Bronchial epithelial cell (primary cell): ENCODE measurements at places on chromosomes 5 and 9.
A peak's percentile ranks its signal among the peaks of the same experiment; 100 is the strongest.

DNA sequence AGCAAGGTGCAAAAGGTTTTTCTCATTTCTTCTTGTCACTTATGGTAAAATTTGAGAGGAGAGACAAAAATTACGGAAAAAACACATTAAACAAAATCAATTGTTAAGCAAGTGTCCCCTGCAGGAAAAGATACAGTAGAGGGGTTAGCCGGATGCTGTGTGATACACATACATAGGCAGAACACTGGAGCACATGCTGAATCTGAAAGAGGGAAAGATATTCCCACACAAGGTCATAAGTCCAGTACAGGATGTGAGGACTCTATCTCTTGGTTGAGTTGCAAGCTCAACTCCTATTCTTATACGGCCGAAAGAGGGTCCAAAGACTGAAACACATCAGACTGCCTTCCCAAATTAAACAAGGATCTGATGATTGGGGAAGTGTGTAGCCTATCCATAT lies 427.5 kb upstream of the NUDT12 start:
- no peak for DNase-seq

GRCh38 chr9:27157736-27158135 lies 48.7 kb downstream of the TEK start:
- DNase-seq, result no peak

GRCh38 chr5:146042628-146043279 lies 62.6 kb downstream of the PLAC8L1 start:
- peak; percentile 95 for DNase-seq

DNA sequence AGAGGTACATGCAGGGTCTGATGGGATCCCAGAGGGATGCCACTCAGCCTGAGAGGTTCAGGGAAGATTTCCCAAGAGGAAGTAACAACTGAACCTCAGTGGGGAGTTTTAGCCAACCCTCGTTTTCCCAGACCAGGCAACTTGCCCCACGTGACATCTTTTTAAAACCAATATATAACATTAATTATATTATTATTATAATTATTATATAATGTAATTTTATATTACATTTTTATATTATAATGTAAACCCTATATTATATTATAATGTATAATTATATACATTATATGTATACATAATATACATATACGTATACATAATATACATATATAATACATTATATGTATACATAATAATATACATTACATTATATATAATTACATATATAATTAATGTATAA lies 62.8 kb upstream of the WWC1 start:
- DNase-seq, result no peak

GRCh38 chr9:125794708-125795107 lies 47.5 kb downstream of the PBX3 start:
- DNase-seq, result no peak

DNA sequence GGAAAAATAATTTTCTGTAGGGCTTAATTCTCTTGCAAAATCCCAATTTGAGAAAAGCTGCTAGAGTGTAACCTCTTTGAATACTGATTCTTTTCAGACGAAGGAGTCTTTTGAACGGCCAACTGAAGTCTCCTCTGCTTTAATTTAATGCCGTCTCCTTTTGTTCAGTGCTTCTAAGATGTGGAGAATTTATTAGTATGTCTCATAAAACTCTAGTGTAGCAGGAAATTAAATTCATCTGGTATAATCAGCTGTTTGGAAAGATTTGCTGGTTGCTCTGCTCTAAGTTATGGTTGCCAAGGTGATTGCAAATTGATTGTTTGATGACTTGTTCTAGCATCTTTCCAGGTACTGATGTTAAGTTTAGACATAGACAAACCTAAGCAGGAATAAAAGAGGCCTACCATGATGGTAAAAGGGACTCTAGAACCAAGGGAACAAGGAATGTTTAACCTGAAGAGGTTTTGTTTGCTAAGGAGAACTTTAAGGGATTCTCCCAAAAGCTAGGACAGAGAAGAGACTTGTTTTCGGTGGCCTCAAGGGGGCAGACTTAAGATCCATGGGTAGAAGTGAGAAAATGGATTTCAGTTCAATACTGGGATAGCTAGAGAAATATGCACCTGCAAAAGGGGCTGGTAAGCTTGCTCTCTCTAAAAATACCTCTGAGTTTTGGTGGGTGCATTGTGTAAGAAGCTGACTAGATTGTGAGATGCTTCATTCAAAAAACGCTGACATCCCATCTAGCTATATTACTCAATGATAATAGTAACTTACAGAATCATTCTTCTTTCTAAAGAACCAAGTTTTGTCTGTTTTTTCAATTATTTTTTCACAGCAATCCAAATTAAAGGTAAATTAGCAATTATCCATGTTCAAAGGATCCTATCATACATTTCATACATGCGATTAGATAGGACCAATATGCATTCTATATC lies 5.7 kb upstream of the ADRB2 start:
- DNase-seq, result peak; percentile 50

DNA sequence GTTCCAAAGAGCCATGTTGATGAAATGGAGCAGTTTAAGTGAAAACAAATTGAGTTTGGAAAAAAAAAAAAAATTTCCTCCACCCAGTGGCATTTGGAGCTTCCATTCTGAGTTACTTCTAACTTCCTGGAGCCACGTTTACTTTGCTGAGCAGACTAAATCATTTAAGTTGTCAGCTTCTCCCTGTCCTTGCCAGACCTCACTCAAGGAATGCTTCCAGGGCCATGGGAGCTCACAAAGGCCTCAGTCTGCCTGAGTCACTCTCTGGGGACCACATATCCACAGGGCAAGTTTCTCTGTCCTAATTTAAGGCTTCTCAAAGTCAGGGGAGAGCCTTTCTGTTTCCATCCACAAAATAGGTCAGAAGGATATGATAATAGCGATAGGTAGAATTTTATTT lies 210.3 kb upstream of the TNC start:
- DNase-seq, result no peak

DNA sequence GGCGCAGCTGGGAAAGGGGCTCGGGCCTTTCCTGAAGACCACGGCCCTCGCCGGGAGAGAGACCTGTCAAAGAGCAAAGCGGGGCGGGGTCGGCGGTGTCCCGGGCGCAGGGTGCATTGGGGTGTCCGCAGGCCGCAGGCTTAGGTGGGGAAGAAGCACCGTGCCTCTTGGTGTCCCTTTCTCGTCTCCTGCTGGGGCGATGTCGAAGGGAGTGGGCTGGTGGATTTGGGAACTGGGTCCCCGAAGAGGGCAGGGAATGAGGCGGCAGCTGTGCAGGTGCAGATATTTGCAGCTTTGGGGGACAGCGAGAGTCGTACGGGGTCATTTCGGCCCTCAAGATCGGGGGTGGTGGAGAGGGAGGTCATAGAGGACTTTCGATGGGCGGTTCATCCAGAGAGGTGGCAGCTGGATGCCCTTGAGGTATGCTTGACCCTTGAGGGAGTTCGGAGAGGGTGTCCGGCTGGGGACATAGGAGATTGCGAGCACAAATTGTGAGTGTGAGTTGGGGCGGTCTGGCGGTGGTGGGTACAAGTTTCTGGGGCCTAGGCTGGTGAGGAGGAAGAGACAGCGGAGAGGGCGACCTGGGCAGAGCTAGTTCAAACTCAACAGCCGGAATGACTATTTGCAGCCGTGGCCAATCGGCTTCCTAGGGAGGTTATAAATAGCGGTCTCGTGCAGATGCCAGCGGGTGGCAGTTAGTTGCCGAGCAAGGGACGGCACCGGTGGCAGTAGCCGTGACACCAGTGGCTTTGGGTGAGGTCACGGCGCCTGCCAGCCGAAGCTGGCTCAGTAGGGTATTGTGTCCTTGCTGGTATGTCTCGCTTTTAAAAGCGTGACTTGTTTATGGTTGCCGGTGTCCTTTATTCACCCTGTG lies 601 bp downstream of the NNT start:
- no peak for DNase-seq

DNA sequence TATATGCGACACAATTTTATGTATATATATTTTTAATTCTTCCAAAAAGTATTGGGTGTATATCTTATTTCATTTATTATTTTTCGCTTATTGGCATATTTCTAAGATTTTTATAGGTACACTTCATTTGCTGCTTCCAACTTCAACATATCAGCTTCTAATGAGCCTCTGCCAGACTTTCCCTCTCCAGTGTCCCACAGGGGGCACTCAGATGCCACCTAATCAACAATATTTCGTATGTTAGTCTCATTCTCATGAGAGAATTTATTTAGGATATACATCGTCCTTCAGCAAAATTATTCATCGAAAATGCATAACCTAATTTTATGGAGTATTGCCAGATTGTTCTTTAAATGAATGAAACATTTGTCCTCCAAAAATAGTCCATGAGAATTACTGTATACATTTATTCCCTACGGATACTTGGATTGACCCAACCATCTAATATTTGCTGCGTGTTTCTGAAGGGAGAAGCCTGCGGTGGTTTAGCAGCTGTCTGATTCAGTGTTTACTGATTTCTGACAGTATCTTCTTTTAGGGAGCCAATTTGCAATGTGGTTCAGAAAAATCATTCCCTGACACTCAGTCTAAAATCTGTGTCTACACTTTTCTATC lies 100.6 kb upstream of the SELENOP start:
- DNase-seq, result peak; percentile 63

GRCh38 chr5:118778941-118779340 lies 209.4 kb downstream of the DTWD2 start:
- DNase-seq, result no peak

DNA sequence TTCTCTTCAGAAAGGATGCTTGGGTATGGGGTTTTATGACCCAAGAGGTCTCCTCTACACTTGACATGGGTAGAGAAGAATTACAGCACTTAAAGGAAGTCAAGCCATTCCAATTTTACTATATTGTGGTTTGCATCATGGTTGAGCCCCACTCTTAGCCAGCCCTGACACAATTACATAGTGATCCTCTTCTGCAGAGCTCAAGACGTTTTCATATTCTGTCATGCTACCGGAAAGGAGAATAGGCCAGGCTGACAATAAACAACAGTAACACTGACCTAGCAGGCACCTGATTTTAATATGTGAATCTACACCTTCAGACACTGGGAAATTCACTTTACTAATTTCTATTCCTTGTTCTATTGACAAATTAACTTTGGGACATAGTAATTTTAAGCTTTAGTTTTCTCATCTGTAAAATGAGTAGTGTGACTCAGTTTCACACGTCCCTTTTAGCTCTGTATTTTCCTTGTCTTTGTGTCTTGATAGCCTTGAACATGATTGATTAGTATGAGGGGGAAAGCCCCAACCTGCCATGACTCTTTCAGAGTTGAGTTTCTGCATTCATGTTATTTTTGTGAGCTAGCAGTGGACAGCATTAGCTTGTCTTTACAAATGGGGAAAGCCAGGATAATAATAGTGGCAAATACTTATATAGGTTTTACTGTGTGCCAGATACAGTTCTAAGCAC lies 83.8 kb downstream of the SV2C start:
- no peak for DNase-seq

- peak; percentile 100 for DNase-seq
Measured at GRCh38 chr5:82405618-82406204, 127.6 kb upstream of the RPS23 start.

- DNase-seq, result no peak
Measured at GRCh38 chr5:50653946-50654345, 12.5 kb upstream of the PARP8 start.

GRCh38 chr5:144085381-144085780 lies 85.1 kb downstream of the YIPF5 start:
- peak; percentile 69 for DNase-seq

DNA sequence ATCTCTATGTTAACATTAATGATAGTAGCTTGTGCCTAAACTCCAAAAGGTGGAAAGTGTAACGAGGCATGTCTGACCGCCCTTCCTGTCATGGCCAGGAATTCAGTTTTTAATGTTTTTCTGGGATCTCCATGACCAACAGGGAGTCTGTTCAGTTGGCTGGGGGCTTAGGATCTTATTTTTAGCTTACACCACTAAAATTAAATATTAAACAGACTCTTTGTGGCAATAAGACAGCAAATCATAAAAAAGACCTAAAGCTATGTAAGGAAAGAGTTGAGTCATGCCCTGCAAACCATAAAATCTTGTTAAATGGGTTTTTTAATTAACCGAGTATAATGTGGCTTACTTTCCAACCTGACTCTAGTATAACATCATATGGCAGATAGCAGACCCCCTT lies 247.8 kb downstream of the DIRAS2 start:
- DNase-seq, result no peak

- no peak for DNase-seq
Measured at GRCh38 chr9:124645274-124645673, 125.8 kb downstream of the NR6A1 start.

- no peak for DNase-seq
Measured at GRCh38 chr9:80437091-80437640, 865.4 kb downstream of the TLE4 start.

DNA sequence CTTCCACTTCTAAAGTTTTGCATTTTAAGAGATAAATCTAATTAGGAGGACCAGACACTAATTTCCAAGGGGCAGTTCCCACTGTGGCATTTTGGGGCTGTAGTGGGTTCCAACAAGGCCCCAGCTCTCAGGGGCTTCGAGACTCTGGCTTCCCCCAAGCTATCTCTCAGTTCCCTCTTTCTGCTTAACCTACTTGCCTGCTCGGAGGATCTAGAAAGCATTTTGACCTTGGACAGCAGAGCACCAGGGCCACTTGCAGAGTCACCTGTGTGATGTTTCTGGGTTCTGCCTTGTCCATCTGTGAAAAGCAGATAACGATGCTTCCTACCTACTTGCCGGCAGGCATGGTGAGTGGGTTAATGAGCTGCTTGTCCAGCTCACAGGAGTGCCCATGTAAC lies 175.4 kb downstream of the MED10 start:
- no peak for DNase-seq

GRCh38 chr9:87713278-87713987 lies 12.5 kb upstream of the CTSL start:
- DNase-seq, result peak; percentile 95

GRCh38 chr9:109926421-109926869 lies 146.4 kb downstream of the PALM2AKAP2 start:
- DNase-seq, result no peak

DNA sequence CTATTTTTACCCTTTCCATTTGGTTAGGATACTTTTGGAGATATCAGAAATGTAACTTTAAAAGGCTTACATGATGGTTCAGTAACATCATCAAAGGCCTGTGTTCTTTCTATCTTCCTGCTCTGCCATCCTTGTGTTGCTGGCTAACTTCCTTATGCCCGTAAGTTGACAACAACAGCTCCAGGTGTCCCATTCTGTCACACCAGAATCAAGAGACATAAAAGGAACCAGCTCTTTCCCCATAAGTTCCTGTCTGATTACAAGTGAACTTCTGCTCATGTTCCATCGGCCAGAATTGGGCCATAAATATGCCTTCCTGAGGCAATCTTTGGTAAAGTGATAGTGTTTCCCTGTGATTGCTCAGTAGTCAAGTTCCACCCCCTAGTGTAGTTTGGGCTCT lies 92.4 kb downstream of the FAM170A start:
- DNase-seq, result no peak

- DNase-seq, result no peak
Measured at GRCh38 chr9:26369093-26369492, 523.5 kb downstream of the CAAP1 start.

GRCh38 chr9:124510650-124511425 lies 3.6 kb upstream of the NR5A1 start:
- peak; percentile 12 for DNase-seq

DNA sequence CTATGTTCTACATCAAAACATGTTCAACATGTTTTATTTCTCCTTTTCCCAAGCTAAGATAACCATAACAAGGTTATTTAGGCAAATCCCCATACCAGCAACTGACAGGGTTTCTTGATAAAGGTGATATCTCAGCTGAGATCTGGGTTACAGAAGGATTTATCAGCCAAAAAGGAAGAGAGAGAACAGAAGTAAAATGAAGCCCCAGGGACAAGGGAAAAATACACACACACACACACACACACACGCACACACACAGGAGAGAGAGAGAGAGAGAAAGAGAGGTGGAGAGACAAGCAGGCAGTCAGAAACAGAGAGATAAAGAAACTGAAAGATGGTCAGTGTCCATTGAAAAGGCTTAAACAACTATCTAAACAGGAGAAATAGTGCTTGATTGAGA lies 19.7 kb upstream of the MLLT3 start:
- DNase-seq, result no peak
